GM12864 (cell line): ENCODE measurements at places on chromosomes 13 and 19.

- no peak for DNase-seq
Measured at GRCh38 chr13:29301027-29301426, 294.5 kb downstream of the SLC7A1 start.

DNA sequence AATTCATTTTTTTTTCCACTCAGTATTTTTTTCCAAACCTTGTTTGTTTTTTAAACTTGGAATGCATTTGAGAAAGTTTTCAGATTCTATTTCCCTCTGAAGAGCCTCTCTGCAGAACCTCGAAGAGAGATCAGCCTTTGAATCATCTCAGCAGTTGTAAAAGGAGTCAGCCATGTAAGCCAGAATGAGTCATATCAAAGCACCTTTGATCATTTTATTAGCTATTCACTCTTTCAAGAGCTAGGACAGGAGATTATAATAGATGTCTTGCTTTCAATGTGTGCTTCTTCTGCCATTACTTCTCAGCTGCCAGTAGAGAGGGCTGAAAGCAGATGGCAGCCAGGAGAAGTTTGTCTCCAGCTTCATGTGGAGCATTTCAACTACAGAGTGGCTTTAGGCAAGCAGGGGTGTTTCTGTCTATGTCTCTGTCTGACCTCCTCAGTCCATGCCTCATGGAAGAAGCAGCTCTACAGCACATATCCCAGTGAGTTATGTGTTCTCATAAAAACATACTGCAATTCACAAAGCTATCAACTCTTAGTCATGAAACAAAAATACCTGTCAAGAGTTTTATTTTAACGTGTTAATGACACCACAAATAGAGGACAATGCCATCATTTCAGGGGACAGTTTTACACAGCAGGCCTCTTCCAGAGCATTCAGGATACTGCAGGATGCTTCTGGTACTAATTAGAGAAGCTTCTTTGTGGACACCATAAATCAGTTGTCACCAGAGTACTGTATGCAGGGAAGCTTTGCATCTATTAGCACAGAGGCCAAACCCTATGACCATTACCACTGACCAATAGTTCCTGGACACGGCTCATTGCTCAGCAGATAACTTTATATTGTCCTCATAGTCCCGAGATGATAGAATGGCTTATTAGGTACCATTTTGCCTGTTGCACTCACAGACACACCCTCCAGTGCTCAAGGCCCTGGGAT, 94.3 kb downstream of the NHLRC3 start:
- DNase-seq: no peak

DNA sequence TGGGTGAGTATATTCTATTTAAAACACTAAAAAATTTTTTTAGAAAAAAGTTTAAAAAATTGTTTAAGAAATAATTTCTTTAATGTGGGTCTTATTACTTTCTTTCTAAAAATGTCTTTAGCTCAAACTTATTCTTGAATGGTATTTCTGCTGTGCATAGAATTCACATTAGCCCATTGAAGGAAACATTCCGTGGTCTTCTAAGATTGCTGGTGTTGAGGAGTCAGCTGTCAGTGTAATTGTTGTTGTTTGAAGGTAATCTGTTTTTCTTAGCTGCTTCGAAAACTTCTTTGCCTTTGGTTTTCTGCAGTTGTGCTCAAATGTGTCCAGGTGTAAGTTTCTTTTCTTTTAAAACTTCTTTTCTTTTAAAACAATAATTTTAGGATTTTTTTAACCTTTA, 85.4 kb upstream of the KLF12 start:
- DNase-seq: no peak

DNA sequence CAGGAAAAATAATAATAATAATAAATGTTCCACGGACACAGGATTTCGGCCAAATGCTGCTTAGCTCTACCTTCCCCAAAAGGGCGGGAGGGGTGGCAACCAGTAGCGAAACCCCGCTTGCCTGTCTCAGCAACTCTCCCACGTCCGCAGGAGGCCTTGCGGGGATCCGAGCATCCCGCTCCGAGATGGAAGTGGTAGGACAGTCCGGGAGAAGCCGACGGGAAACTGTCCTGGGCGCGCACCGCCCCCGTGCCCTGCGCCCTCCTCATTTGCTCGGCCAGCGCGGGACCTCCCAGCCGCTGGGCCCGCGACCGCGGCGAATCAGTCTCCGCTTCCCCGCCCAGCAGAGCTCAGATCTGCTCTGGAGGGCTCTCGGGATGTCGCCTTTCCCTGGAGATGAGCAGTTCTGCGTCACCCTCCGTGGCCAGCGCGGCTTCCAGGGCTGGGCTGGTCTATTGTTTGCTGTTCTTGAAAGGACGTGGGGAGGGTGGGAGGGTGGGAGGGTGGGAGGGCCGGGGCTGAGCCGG, 48.9 kb upstream of the PABPC3 start:
- no peak for DNase-seq

DNA sequence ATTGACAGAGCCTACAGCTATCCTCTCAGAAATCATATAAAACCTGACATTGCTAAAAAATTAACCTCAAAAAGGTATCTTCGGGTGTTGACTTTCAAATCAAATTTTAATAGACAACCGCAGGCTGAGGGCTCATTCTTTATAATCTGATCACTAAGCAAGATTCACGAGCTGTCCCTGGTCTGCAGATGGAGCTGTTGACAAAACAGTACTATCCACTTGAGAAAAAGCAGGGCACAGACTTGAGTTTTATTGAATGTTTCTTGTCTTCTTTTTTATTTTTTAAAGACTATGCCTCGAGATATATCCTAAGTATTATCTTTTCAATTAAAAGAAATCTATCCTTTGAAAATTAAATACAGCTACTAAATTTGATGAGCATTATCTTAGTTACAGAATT, 540.5 kb downstream of the PCDH9 start:
- no peak for DNase-seq
